Amniotic stem cell (primary cell): ENCODE measurements at places on chromosomes 3 and 15.
A peak's percentile ranks its signal among the peaks of the same experiment; 100 is the strongest.

DNA sequence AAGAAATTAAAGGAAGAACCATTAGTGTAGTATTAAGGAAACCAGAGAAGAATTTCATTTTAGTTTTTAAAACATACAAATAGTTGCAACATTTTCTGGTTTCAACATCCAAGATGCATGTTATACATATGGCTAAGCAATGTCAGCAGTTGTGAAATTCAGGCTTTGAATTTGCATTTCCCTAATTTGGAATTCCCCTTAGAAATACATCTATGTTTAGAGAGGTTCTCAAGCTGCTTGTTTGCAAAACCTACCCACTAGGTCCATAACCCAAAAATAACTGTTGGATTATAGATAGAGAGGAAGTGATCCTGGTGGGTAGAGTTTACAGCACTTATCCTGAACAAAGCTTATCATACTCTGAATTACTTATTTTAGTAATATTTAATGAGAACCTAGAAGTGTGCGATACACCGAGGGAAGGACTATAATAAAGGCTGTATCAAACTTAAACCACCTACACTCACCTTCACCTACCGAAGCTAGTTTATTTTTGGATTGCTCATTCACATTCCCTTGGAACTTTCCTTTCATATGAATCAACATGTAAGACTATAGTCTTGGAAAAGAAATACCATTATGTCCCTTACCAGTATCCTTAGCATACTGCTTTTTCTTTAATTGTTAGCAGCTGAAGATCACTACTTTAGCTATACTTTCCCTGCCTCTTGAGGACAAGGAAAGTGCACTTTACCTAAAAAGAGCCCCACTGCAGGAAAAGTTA is 60.6 kb downstream of the CHAC1 start:
- DNase-seq = no peak

DNA sequence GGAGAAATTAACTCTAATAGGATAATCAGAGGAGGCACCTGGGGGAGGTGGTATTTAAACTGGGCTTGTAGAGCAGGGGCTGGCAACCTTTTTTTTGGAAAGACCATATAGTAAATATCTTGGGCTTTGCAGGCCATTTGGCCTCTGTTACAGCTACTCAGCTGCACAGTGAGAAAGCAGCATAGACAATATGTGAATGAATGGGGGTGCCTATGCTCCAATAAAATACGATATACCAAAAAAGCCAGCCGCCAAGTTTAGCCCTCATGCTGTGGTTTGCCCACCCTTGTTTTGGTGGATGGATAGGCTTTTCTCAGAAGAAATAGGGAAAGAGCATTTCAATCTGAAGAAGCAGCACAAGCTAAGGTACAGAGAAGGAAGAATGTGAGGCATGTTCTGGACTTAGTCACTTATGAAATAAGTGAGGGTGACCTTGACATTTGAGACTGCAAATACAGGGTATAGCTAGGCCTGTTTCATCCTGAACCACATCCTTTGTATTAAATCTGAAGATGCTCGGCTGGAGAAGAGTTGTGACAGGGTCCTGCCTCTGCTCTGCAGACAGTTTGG is 131.0 kb upstream of the NR2E3 start:
- DNase-seq = no peak

GRCh38 chr3:152257563-152258035 is 11.1 kb upstream of the MBNL1 start:
- no peak for DNase-seq

- DNase-seq = no peak
Measured at GRCh38 chr3:147574621-147575020, 165.5 kb downstream of the ZIC1 start.

DNA sequence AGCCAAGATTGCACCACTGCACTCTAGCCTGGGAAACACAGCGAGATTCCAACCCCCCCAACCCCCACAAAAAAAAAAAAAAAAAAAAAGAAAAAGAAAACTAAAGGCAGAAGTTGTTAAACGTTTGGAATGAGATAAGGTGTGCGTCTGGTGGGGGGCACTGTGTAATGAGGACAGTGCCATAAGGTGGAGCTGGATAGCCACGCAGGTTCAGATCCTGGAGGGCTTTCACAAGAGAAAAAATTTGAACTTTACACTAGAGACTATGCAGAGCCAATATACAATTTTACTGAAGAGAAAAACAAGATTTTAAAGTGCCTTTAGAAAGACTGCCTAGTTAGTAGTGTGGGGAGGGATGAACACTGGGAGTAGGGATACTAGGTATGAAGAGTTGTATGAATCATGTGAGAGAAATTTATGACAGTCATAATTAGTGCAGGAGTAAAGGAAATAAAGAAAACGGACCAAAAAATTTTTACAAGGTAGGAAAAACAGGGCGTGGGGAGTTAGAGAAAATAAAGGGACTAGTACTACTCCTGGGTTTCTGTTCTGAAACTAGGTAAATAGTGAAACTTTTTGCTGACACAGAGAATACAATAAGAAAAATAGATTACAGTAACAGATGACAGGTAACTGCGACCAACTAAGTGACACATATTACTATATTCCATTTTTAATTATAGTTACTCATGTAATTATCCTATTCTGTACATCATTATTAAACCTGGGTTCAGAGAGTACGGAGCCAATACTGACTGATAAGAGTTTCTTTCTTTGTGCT is 108.1 kb downstream of the PEAK1 start:
- DNase-seq = no peak

DNA sequence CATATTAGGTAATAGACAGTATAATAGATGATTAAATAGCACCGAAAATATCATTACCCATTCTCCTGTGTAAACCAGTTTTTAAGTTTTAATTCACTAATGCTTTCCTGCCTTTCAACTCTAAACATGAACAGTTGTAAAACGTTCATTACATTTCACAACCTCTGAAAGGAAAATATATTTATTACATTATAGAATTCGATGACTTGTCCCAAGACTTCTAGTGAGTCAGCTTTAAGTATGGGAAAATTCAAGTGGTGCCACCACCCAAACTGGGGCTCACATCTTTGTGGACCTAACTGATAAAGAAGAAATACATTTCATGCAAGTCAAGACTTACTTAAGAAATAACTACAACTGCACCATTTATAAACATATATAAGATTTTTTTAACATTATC is 2.0 kb downstream of the TRIM59 start:
- no peak for DNase-seq

GRCh38 chr15:40286061-40286532 is 3.2 kb upstream of the ANKRD63 start:
- no peak for DNase-seq

- no peak for DNase-seq
Measured at GRCh38 chr3:133915685-133916658, 20.3 kb upstream of the RAB6B start.

GRCh38 chr15:87347806-87348515 is 908.6 kb downstream of the NTRK3 start:
- no peak for DNase-seq

- no peak for DNase-seq
Measured at GRCh38 chr3:72383883-72384282, 464.4 kb downstream of the SHQ1 start.

- DNase-seq = no peak
Measured at GRCh38 chr3:37953707-37954394, 36.7 kb upstream of the VILL start.

GRCh38 chr3:154193000-154193615 is 71.9 kb downstream of the ARHGEF26 start:
- DNase-seq = no peak

DNA sequence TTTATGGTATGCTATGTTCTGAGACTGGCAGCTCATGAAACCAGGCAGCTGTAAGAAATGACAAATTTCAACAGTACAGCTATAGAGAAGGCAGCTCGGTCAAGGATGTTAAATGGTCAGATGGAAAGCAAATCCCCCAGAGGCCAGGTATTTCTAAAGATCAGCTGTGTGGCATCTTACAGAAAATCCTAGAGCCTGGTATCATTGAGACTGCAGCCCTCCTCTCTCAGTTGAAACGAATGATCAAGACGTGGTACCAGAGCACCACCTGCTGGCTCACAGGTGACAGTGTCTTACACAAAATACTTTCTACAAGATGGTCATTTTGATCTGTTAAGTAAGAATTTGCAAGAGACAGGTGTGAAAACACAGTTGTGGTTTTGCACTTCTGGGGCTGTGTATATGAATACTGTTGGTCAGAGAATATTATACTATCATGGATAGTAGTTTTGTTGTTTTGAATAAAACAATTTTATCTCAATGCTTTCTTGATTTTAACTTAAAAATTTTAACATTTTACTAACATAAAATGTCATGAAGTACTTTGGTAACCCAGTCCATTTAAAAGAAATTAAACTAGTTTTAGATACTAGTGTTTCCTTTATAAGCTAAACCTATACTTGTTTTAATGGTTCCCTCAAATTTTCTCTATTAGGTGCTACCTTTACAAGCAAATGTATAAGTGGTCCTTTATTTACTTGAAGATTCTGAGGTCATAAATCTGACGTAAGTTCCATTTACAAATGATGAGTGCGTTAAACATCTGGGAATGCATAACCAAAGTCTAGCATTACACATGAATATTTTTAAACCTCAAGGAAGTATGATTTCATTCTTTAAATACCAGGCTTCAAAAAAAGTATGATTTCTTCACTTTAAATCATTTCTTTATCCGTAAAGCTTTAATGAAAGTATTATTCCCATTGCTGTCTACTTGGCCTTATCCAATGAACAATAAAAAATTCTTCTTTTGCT is 121.8 kb downstream of the PDZRN3 start:
- DNase-seq = peak; percentile 69

DNA sequence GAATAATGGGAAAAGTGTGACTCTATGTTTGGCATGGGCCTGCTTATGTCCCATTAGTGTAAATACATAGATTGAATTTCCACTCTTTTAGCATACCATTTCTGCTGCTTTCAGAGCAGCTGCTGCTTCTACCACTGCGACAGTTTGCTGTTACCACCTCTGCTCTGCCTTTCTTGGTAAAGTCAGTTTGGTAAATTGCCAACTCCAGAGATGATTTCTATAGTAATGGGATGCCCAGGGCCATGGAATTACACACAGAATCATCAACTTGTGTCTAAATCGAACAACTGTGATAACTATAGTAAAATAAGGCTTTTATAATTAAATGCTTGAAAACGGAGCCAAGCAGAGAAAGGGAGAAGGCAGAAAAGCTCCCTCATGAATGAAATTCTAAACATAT is 168.4 kb upstream of the VEPH1 start:
- DNase-seq = no peak

DNA sequence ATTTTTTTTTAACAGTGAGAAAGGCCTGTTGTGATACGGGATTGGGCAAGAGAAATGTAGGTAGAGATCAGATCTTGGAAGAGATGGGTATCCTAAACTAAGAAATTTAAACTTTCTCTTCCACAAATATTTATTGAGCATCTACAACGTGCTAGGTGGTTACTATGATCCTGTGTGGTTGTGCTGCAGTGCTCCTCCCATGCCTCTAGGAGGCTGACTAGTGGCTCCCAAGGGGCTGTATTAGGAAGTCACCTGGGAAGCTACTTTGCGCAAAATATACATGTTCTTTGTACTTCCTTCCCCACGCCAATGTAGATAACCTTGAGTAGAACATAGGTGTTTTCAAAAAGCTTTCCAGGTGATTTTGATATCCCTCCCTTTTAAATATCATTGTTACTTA is 27.2 kb downstream of the USP3 start:
- no peak for DNase-seq

DNA sequence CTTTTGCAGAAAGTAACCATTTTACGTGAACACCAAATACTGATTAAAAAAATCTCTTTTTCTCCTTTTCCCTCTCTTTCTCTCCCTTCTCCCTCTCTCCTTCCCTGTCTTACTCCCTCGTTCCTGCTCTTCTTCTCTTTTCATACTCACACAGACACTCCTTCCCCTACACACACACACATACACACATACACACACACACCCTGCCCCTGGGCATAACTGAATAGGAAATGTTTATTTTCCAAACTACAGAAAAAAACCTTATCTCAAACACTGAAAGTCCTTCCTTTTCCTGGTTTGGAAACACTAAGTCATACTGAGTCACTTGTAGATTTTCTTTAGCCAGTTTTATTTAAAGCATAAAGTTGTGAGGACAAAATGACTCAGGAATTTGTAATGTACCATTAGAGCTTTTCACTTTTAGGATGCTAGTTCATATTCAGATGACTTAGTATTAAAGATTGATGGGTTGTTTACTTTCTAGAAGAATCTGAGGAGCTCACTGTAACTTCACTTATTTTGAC is 62.4 kb downstream of the MBNL1 start:
- peak; percentile 46 for DNase-seq

GRCh38 chr15:100468285-100468684 is 60.5 kb downstream of the CERS3 start:
- DNase-seq = no peak

DNA sequence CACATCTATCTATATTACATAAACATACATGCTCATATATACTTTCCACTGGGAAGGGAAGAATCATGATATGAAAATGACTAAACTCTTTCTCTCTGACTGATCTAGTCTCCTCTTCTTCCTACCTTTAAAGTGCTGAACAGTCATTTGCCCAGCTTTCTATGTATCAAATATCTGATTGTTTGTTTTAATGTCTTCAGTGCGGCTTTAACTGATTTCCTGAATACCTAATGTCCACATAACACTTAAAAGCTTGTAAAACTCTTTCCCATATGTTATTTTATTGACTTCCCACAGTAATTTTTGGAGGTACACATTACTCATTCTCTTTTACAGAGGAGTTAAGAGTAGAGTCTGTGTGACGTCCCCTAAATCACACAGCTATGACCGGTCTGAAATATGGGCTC is 28.2 kb downstream of the CPOX start:
- DNase-seq = no peak

DNA sequence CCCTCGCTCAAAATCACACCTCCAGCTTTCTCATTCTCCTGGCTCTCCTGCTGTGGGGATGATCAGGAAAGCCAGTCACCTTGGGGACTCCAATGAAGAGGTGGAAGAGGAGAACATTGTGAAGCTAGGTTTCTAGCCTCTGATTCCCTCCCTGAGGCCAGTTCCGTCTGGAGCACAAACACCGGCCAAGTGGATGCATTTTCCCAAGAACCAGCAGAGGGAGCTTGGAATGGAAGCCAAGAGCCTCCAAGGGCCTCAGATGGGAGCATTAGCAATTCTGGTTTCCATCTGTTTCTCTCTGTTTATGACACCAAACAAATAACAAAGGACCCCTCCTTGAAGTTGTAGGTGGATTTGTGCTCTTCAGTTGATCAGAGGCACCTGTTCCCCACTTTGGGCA is 40.6 kb upstream of the NMNAT3 start:
- DNase-seq = no peak

- no peak for DNase-seq
Measured at GRCh38 chr3:72174040-72174439, 389.1 kb upstream of the PROK2 start.

GRCh38 chr15:50353251-50353974 is 1.6 kb downstream of the GABPB1 start:
- DNase-seq = peak; percentile 39

DNA sequence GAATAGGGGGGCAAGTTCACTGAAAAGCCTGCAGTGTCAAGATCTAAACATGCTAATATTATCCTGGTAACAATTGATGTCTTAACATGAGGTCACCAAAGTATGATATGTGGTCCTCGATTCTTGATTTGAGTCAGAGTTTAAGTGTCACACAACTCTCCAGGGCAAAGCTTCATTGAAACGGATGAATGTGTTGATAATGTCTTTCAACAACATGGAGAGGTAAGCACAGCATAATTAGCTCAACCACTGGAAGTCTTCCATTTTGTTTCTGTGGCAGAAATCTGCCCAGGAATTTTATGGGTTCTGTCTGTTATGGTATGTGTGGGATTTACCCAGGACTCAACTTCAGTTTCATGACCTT is 591.5 kb downstream of the ZNF385D start:
- no peak for DNase-seq
